ENCODE measurements at places on chromosomes 4 and X.

DNA sequence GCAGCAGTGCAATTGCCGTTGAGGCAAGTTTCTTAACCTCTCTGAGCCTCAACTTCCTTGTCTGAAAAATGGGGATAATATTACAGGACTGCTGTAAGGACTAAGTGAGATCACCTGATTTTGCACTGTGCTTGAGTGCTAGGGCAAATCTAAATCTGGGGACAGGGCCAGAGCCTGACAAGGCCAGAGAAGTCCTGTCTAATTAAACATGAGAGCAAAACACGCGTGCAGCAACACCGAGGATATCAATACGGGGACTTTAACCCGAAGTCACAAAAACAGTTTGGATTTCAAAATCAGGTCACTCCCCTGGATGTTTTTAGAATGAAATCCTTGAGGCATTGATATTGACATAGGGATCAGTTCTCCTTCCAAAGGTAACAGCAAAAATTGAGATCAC, 5.7 kb upstream of the GJB1 start:
- DNase-seq: no peak

DNA sequence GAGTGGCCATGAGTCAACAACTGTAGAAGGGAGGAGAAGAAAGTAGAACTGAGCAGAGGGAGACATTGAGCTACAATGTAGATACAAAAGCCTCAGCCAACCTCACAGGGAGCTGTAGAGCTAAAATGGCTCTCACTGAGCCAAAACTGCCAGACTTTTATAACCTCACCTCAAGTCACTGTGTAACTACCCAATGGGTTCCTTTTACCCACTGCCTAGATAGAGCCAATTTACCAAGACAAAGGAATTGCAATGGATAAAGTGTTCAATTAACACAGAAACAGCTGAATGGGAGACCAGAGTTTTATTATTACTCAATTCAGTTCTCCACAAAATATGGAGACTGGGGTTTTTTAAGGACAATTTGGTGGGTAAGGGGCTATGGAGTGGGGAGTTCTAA, 938.9 kb upstream of the GRIA3 start:
- no peak for DNase-seq

DNA sequence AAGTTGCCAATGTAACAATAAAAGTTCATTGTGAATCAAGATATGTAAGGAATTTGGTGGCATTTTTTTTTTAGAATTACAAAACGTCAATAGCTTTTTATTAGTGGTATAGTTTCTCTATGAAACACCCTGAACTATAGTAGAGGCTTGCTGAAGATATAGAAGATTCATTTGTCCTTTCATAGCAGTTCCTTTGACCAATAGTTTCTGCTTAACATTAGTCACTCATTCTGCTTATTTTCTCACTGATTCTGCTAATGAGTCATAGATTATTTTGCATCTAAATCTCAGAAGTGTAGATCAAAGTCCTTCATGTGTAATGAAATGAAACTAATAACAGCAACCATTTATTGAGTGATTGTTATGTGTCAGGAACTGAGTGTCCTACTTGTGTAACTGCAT, 205.0 kb upstream of the TET2 start:
- no peak for DNase-seq

- DNase-seq: no peak
These were observed 11.3 kb downstream of the HMX1 start for GRCh38 chr4:8860096-8860891.

DNA sequence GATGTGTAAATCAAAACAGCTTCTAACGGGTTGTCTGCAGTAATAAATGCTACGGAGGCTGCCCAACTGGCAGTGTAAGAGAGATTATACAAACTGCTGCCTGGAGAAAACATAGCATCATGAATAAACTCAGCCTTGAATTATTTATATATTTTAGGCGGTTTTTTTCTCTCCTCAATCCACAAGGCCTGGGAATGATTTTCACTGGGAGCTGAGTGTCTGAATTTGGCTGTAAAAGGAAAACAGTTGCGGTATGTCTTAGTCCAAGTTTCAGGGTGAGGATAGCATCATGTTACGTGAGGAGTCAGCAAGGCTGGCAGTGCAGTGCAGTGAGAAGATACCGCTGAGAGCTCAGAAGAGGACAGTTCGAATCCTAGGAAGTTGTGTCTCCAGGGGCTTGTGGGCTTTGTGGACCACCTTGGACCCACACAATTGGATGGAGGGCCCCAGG, 291.5 kb upstream of the BOD1L1 start:
- no peak for DNase-seq

- no peak for DNase-seq
These were observed 81.0 kb upstream of the ADRA2C start for GRCh38 chr4:3685081-3685645.

DNA sequence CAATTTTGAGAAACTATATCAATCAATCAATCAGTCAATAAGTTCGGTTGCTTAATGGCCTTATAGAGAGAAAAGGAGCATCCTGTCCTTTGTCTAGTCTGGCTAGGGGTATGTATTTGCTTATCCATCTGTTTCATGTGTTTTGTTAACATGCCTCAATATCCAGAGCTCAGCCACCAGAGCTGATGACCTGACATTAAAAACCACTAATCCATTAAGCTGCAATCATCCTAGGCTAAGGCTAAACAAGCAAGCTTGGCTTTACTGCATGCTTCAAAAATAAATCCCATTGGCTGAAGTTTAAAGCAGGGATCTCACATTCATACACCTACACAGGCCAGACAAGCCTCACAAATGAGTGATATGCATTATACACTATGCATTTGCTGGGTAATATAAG, 139.7 kb downstream of the INPP4B start:
- no peak for DNase-seq

- DNase-seq: no peak
These were observed 34.1 kb upstream of the SORCS2 start for GRCh38 chr4:7158081-7158750.

DNA sequence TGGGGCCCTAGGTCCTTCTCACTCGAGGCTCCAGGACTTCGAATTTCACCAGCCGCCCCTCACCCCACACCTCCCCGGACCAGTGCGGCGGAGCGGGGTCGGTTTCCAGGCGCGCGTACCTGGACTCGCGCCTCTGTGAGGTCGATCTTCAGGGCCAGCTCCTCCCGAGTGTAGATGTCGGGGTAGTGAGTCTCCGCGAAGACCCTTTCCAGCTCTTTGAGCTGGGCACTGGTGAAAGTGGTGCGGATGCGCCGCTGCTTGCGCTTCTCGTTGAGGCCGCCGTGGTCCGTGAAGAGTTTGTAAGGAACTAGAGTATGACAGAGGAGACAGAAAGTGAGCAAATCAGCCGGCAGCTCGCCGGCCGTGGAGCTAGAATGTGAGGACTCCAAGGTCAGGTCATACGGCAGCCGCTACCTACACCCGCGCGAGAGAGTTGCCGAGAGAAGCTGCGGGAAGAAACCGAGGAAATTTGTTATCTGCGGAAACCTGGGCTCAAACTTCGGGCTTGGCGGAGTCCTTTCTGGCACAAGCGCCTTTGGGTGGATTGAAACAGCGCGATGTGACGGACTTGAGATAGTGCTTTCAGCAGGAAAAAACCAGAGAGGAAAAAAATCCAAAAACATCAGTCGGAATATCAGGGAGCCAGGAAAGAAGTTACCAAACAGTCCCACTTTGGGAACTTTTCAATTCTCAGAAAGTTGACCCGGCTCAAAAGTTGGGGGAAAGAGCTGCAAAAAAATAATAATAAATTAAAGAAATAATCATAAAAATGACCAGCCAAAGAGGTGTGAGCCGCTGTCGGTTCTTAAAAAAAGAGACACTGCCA, 1.1 kb downstream of the PHOX2B start:
- no peak for DNase-seq

All from CD4-positive, alpha-beta T cell treated with Interferon gamma for 1 hour (primary cell).